ENCODE measurements at places on chromosomes 13 and 19.

DNA sequence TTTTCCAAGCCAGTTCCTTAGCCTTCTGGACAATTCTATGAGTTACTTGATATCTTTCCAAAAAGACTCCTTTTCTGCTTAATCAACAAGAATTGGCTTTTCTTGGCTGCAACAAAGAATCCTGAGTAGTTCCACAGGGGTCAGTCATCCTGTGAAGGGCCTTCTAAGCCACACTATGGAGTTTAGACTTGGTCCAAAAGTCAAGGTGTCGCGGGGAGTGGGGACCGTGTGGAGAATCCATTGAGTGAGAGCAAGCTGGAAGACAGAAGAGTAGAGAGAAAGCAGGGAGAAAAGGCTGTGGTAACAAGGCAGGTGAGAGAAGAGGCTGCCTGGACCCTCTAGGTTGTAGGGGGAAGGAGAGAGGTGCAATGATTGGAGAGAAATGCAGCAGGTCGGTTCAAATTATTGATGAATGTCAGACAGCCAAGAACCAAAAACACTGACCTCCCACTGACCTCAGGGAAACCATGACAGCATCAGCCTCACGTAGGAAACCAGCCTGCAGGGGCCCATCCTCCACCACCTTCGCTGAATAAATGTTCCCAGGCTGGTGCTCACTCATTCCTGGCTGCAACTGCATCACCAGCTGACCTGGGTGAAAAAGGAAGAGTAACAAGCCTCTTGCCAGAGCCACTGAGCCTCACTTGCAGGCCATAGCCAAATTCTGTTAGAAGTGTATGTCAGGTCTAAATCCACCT, 7.1 kb upstream of the IFT88 start:
- DNase-seq, result no peak

DNA sequence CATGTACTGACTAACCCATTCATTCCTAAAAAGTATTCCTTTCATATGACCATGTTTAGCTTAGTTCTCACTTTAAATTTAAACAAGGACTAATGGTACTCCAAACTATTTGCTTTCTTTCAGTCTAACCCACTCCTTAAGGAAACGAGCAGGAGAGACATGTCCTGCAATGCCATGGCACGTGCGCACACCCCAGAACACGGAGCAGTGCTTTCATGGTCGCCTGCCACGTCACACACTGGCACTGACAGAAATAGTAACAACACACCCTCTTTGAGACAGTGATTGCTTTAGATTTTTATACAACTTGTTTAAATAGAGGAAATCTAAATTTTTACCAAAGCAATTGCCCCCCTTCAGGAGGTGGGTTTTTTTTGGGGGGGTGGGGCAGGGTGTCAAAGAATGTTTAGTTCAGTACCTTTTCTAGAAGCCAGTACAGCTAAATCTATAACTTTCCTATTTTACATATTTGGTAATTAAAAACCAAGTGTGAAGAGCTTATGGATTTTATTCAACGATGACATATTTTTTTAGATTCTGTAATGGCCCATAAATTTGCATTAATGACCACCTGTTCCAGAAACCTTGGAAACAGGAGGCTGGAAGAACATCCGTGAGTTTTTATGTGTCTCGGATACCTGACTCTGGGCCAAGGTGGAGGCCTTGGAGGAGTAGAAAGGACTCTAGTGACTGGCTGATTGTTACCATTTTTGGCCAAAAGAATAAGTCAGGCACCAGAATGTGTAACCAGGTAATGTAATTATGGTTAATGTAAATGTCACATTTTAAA, 247.1 kb downstream of the DCT start:
- no peak for DNase-seq

DNA sequence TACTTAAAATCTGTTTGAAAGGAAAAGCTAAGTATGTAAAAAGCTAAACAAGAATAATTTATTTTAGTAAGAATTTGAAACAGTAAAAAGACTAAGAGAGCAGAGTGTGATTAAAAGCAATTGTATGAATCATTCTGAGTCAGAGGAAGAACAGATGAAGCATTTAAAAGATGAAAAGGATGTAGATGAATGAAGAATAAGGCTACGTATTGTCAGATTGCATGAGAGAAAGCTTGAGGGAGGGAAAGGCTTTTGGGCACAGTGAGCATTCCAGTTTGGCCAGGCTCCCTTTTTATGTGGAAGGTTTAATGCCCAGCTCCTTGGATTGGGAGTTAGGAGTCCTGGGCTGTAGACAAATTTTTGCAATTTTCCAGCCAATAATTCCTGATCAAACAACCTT, 117.7 kb downstream of the FREM2 start:
- DNase-seq, result no peak

GRCh38 chr13:31168736-31169135, 7.0 kb upstream of the HSPH1 start:
- no peak for DNase-seq

- DNase-seq, result no peak
Measured at GRCh38 chr19:39582442-39582841, 19.9 kb upstream of the LGALS13 start.

DNA sequence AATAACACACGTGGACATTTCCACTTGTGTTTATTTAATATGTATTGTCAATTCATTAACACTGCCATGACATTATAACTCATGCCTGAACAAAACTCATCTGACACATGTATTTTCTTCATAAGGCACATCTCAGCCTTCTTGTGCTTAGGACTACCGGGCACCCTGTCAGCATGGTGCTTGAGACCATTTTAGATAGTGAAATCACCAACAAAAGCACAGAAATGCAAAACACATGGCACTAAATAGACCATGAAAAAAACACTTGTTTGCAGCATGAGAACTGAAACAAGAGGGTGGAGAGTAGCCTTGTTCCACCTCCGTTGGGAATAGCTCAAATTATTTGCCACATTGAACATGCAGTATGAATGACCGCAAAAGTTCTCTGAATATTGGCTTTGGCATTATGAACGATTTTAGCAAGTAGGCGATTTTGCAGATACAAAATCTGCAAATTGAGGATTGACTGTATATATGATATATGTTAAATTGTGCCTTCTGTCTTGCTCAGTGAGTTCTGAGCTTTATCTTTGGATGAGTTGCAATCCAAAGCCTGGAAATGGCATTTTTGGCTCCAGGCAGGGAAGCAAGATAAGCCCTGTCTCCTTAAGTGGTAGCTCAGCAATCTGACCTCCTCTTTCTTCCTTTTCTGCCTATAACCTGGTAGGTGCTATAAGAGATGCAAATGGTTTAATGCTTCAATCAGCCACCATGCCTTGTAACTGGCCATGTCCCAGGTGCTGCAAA, 328.2 kb downstream of the HS6ST3 start:
- DNase-seq, result no peak

Data from stimulated activated CD8-positive, alpha-beta memory T cell treated with anti-CD3 and anti-CD28 coated beads, Interleukin-7, amount 100 ng/mL, for 1 hour (primary cell).